ENCODE measurements at places on chromosomes 6 and 20.

DNA sequence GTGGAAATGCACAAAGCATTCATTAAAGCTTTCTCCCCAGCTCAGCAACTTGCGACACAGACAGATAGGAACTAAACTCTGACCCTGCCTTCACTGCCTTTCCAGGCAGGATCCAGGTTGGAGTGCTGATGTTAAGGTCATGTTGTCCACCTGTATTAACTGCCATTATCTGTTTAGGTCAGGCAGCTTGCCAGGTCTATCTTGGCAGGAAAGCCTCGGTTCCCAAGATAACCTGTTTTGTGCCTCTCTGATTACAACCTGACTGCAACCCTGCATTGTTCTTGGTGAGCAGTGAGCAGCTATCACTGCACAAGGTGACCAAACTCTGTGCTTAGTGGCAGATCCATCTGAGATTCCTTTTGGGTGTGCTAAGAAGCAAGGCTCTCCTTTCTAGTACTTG, 23.2 kb upstream of the ELOVL2 start:
- DNase-seq = no peak

DNA sequence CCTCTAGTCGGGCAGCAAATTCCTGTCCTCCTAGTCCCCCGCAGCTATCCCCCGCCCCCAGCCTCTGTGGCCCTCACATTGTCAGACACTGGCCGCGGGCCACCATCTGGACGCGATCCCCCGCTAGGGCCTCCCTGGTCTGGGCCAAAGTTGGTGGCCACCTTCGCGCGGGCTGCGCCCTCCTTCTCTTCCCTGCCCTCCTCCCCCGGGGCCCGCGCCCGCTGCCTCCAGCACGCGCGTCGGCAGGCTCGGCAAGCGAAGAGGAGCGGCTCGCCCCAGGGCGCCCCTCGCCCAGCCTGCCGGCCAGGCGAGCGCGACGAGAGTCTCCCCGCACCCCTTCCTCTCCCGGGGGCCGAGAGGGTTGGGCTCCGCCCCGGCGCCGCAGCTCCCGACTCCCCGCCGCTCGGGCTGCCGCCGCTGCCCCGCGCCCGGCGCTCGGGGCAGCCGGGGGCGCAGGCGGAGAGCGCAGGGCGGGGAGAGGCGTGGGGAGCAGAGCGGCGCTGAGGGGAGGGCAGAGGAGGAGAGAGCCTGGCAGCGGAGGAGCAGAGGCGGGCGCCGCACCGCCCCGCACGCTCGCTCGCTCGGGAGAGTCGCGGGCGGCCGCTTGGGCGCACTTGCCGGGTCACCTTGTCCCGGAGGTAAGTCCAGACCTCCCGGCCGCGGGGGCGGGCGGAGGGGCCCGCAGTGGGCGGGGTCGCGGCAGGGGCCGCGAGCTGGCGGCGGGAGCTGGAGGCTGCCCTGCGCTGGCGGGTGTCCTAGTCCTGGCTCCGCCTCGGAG, at the start of gene SYNDIG1:
SYNDIG1 (plus strand) TSS at position 514 of the 778 bp plus-strand sequence. CDS start 73,469 bp downstream, outside the sequence.
- no peak for DNase-seq

DNA sequence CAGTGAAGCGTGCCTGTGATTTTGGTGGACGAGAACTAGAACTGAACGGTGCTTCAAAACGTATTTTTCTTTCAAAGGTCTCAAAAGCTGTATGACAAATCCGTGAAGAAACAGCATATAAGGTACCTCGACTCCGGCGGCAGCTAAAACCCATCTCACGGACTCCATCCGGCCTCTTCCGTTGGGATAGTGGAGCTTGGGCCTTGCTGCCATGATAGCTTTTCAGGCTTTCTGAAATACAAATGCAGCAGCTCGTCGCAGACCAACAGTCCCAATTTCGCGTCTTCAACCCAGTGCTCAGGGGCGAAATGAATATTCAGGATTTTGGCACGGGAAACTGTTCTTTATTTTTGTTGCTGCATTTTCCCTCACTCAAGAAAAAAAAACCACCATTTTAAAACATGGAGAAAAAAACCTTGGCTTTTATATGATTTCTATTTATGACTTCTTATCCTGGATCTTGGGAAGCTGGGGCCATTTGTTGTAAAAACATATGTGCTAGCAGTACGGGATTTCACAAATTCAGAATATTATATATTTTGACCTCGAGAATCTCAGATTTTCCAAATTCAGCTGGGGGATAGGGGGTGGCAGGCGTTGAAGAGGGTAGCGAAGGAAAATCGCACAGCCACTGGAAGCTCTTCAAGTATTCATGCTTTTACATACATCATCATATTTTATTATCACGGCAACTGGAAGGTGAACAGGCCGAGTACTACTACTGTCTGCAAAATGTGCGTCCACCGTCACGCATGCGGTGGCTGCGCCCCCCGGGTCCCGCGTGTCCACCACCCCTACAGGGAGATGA, 849 bp downstream of the GSTA4 start:
- DNase-seq = no peak

DNA sequence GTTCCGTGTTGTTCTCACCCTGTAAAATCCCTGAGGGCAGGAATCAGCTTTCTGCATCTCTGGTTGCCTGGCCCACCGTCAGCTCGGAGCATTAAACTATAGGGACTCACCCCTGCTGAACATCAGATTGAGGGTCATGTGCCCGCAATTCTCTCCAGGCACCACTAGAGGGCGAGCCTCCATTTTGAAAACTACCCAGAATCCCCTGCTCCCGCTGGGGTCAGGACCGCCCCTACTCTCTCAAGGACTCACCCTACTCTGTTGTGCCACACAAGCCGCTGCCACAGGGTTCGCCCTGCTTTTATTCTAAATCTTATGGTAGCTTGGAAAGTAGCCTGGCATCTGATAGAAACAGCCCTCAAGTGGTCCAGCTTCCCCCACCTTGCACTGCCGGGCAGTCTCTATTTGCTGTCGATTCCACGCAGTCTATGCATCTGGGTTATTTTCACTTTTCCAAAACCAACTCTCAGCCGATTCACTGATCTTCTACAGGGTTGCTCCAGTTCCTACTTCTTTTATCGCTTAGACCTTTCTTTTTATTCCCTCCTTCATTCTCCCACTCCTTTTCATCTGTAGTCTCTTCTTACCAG, 244.1 kb upstream of the QKI start:
- peak; percentile 23 for DNase-seq

GRCh38 chr20:59976156-59976782, 18.0 kb downstream of the CDH26 start:
- no peak for DNase-seq

GRCh38 chr6:43593938-43594337, 18.0 kb downstream of the POLH start:
- no peak for DNase-seq

GRCh38 chr20:10433014-10433622, 904 bp downstream of the MKKS start:
- DNase-seq = no peak

- no peak for DNase-seq
Observed at GRCh38 chr6:56144538-56145324, 102.6 kb downstream of the COL21A1 start.

- DNase-seq = no peak
Observed at GRCh38 chr6:67016921-67017460, 1310.0 kb upstream of the EYS start.

GRCh38 chr20:13113731-13114130, 105.0 kb downstream of the SPTLC3 start:
- DNase-seq = no peak

DNA sequence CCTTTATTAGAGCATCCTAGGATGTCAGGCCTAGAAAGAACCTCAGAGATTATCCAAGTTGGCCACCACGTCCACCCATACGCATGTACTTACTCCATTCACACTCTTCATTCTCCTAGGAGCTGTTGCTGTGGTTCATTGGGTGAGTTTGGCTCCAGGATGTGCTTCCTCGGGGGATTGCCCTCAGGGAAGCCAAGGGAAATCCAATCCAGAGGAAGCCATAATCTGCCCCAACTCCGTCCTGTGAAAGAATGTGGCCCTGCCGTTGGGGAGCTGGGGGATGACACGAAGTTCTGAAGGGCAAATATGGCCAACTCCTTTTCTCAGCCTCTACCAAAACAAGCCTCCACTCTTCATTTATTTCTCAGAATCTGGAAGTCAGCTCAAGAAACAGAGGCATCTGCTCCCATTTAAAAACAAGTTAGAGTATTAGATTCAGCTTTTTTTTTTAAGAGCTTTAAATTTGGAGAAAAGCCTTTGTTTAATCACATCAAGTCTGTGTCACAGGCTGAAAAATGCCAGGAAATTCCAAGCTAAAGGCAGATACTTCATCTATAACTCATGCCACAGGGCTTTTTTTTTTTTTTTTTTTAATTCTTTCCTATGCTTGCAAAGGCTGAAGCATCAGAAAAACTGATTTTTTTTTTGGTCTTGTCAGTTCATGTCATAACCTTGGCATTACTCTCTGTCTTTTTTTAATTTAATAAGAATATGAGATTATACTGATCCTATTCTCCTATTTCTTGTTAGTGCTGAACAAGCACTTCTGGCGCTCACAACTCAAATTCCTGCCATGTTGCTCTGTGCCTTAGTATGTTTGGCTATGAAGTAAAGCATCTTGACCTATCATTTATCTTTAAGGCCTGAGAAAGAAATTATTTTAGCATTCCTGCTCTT, 480.9 kb upstream of the MARCKS start:
- DNase-seq = no peak

DNA sequence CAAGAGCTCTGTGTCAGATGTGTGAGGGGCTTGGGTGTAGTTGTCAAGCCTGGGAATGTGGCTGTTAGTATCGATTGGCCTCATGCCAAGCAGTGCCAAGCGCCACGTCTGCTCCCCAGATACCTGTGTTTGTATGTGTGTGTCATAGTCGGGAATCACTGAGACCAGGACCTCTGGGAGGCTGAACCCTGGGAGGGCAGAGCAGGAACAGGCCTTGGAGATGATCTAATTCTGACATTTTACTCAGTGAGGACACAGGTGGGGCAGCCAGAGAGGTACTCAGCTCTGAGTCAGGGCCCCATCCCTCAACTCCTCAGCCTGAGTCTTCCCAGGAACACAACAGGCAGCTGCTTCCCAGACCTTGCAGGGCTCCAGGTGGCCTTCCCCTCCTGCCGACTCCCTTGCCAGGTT, 51.2 kb upstream of the FANCE start:
- DNase-seq = no peak

GRCh38 chr6:147947521-147947920, 395.1 kb upstream of the SASH1 start:
- no peak for DNase-seq

DNA sequence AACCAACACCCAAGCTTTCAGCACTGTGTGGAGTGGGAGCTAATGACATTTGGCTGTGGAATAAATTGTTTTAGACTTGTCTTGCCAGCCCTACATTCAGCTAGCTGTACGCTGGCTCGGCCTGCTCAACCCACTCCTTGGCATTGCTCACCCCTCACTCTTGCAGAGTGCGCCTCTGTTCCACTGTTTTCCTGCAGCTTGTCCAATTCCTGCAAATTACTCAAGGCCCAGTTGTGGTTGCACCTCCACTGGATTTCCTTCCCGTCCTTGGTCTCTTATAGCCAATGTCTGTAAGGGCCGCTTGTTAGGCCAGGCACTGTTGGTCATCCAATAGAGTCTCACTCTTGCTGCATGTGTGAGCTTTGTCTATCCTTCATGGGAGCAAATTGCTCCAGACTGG, 289.2 kb upstream of the RNF24 start:
- DNase-seq = no peak

GRCh38 chr6:39361657-39362486, 39.4 kb upstream of the KCNK16 start:
- peak; percentile 44 for DNase-seq

- DNase-seq = no peak
Observed at GRCh38 chr6:91243436-91243835, 656.6 kb upstream of the MAP3K7 start.

GRCh38 chr6:84809455-84809854, 45.1 kb upstream of the TBX18 start:
- no peak for DNase-seq

DNA sequence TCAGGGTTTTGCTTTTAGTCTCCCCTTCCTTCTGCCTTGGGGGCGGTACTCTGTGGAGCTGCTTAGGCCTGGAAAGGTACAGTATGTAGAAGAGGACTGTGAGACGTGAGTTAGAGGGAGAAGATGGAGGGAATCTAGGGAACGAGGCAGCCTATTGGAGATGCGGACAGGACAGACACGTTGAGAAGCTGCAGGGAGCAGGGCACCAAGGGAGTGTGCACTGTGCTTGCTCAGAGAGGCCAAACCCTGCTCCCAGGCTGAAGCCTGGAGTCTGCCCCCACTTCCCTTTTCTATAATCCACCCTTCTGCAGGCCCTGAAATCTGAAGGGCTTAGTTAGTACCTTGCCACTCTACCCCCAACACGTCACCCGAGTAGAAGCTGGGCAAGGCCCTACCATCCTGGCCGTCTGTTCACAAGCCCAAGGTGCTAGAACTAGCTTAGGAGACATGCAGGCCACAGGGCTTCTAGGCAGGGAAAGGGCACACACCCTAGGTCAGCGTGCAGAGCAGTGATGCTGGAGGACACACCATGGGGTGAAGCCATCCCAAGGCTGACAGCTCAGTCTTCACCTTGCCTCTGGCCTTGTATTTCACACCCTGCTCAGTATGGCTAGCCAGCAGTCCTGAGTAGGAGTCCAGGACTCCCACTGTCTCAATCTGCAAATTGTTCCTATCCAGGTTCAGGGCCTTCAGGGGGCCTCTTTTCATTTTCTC, 6.9 kb downstream of the TP53INP2 start:
- no peak for DNase-seq

DNA sequence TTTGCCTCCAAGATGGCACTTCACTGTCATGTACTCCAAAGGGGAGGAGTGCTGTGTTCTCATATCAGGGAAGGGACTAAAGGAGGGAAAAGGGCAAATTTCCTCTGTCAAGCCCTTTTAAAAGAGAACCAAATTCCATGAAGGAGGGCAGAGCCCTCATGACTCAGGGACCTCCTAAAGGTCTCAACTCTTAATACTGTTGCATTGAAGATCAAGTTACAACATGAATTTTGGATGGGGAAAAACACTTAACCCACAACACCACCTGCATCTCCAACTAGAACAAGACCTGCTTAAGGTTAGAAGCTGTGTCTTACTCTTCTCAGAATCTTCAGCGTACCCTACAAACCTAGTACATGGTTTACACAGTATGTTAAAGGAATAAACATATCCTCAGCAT, 23.7 kb upstream of the FBXO30 start:
- no peak for DNase-seq

DNA sequence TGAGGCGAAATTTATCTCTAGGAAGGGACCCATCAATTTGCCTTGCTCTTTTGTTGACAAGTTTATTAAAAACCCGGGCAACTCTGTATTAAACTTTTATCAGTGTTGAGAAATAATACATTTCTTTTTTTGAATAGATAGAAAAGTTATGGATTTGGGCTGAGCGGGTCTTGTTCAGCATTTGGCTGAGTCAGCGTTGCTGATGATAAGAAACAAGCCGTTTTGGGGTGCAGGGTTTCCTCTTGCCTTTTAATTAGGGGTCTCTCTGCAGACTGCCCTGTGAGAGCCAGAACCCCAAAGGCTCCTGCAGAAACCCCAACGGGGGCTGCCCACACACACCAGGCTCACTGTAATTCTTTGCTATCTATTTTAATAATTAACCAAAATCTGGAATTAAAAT, 82.1 kb upstream of the SLCO4A1 start:
- no peak for DNase-seq

- DNase-seq = no peak
Observed at GRCh38 chr20:2846698-2847097, 6.2 kb downstream of the VPS16 start.

All from stimulated activated naive B cell treated with anti-CD40 and anti-IgM and Interleukin-4, amounts not matched to agents 10 μg/mL and 1 μg/mL and 100 μg/mL, for 72 hours (primary cell).